ENCODE measurements at places on chromosomes 7 and 10. TPM values are rescaled to one million over a fixed set of nuclear protein-coding genes. Genes with fewer than 3 reads are reported as not detected.

Gene UPK3BL2
- total RNA-seq, result 1.4 TPM

Gene NEUROD6
- not detected for total RNA-seq

Gene DPY19L1
- 42.2 TPM for total RNA-seq

DNA sequence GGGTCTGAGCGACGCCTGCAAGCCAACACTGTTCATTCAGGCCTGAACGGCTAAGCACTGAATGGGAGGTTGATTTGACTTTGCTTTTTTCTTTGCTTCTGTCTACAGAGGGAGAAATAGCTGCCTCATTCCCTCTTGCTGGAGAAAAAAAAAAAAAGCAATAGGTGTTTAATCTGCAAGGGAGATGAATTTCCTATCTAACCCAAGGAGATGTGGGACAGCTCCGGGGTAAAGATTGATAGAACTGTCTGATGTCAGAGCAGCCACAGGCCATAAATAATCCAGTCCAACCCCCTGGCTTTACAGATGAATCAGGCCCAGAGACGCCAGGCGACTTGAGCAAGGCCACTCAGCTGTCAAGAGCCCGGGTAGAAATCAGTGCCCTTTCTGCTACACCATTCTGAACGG is 168.0 kb downstream of the ARHGAP12 start:
- DNase-seq, result peak; percentile 59
- peak overlapping the region; percentile 92 for H3K27ac ChIP-seq
- H3K4me1 ChIP-seq, result peaks cover 32% of the 10 kb centered on the region
- H3K27me3 ChIP-seq, result no peaks in the 10 kb centered on the region

- peaks cover 13% of the 10 kb centered on the region for H3K4me1 ChIP-seq
- H3K27me3 ChIP-seq, result no peaks in the 10 kb centered on the region
- peak overlapping the region; percentile 49 for H3K4me3 ChIP-seq
- H3K27ac ChIP-seq, result peak overlapping the region; percentile 88
- DNase-seq, result peak; percentile 62
These were observed 562 bp downstream of the TMEM243 start for GRCh38 chr7:87218796-87219544.

DNA sequence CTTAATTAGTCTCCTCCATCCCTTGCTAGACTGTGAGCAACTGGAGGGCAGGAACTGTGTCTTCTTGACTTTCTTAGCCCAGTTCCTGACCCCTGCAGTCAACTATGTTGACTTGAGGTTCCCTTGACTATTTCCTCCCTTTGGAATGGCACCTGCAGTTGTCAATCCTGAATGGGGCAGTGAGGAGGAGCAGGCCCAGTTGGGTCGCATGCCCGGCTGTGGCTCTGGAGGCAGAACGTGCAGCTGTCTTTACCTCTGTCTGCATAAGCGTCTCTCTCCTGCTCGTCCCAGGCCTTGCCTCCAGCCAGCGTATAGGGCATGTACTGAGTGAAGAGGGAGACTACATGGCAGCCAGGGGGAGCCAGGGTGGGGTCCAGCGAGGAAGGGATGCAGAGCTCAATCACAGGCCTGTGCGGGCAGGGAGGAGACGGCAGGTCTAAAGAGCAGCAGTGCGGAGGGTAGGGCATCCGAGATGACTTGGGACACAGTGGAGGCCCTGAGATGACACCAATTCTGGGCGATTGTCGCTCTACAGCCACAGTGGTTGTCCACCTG is 26.8 kb downstream of the PYROXD2 start:
- H3K36me3 ChIP-seq, result peaks cover 2% of the 10 kb centered on the region
- H3K4me1 ChIP-seq, result no peaks in the 10 kb centered on the region
- no peaks in the 10 kb centered on the region for H3K27me3 ChIP-seq
- no peak overlapping the region for H3K4me3 ChIP-seq
- H3K27ac ChIP-seq, result no peak overlapping the region

Measured in adrenal gland (tissue), 19 donors.